ENCODE measurements at places on chromosomes 1 and 21. TPM values are rescaled to one million over a fixed set of nuclear protein-coding genes. Genes with fewer than 3 reads are reported as not detected.

The SHISA4 gene
- total RNA-seq = 30.9 TPM

The MRPL55 gene
- 64.9 TPM for total RNA-seq

The RGS2 gene
- 462 TPM for total RNA-seq

The RPTN gene
- not detected for total RNA-seq

The WDR64 gene
- not detected for total RNA-seq

The ADGRB2 gene
- total RNA-seq = 4.2 TPM

The PADI3 gene
- not detected for total RNA-seq

The PLA2G2D gene
- total RNA-seq = not detected

The RAD54L gene
- total RNA-seq = not detected

The SPRR2B gene
- not detected for total RNA-seq

The SLFNL1 gene
- total RNA-seq = 0.52 TPM

The PKP1 gene
- total RNA-seq = 0.83 TPM

The FOXD3 gene
- total RNA-seq = 6.6 TPM

The KRTAP10-2 gene
- not detected for total RNA-seq

The UMODL1 gene
- total RNA-seq = 0.13 TPM

The MAGI3 gene
- total RNA-seq = 21.7 TPM

The PPIAL4G gene
- not detected for total RNA-seq

The LSS gene
- 66.3 TPM for total RNA-seq

The CYYR1 gene
- total RNA-seq = 14.4 TPM

The RNU1-4 gene
- not detected for total RNA-seq

The CACNA1S gene
- not detected for total RNA-seq

The ITGB2 gene
- total RNA-seq = 34.2 TPM

The TMEM79 gene
- 2.1 TPM for total RNA-seq

The IFI44L gene
- 12.8 TPM for total RNA-seq

The TCHH gene
- 0.50 TPM for total RNA-seq

The S100A7 gene
- total RNA-seq = not detected

The ENO1 gene
- total RNA-seq = 895 TPM

The GOLT1A gene
- total RNA-seq = 0.83 TPM

The GJA5 gene
- 13.7 TPM for total RNA-seq

The LEPR gene
- total RNA-seq = 16.7 TPM

The OR14K1 gene
- total RNA-seq = not detected

The PDZK1 gene
- total RNA-seq = not detected

The GJC2 gene
- total RNA-seq = 6.0 TPM

The PANK4 gene
- 22.5 TPM for total RNA-seq

The EPHX1 gene
- 99.0 TPM for total RNA-seq

The C4BPA gene
- not detected for total RNA-seq

The TEDDM1 gene
- total RNA-seq = not detected

The MAP3K21 gene
- total RNA-seq = 0.45 TPM

The IFI6 gene
- total RNA-seq = 57.4 TPM

The CRABP2 gene
- 3.3 TPM for total RNA-seq

The NUCKS1 gene
- 111 TPM for total RNA-seq

The DYRK3 gene
- total RNA-seq = 12.1 TPM

The GRHL3 gene
- total RNA-seq = not detected

The FCRLA gene
- 0.75 TPM for total RNA-seq
